ENCODE measurements at places on chromosomes 6 and 20.

DNA sequence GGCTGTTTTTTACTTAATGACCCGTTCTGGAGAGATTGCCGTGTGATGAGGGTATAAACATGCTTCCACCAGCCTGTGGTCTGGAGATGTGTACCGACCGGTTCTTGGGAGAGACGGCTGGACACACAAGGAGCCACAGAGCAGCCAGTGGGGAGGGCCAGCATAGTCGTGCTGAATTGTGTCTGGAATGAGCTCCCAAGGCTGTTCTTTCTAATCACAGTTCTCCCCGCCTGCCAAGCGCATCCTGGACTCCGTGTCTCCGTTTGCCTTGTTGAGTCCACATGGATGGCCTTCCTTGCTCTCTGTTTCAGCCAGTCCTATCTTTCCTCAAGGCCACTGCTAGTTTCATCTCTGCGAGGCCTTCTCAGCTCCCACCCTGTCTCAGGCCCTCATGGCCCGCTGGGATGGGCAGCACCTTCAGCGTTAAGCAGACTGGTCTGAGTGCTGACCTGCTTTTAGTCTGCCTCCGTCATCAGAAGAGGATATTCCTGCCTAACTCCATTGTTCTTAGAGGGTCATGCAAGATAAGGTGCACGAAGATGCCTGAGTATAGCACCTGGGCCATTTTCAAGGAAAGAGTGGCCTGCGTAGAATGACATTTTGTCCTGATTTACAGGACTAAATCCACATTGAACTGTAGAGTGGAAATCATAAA is 20.6 kb downstream of the MANBAL start:
- DNase-seq: no peak

DNA sequence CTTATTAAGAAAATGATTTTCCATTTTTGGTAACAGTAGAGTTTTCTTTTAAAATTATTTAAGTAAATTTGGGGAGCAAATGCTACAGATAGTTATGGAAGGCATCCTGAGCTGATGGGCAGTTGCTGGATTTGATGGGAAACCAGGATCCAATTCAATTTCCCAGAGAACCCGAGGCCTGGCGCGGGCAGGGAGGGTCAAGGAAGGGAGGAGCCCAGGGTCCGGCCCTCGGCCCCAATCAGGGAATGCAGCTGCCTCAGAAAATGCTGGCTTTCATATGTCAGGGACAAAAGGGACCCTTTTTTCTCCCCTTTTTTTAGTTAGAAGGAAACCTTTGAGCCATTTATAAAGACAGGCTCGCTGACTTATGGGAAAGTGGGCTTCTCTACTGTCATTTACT is 42.1 kb downstream of the CTCFL start:
- no peak for DNase-seq

- peak; percentile 38 for DNase-seq
These were observed 6.1 kb downstream of the C20orf173 start for GRCh38 chr20:35523298-35523888.

DNA sequence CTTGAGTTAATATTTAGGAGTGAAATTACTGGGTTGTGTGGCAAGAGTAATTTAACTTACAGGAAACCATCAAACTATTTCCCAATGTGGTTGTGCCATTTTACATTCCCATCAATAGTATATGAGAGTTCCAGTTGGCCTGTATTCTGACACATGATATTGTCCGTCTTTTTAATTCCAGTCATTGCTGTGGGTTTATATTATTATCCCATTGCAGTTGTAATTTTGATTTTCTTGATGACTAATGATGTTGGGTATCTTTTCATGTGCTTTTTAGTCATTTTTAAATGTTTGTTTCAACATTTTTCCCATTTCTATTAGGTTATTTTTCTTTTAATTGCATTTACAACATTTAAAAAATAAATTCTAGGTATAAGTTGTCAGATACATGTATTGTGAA is 614.0 kb downstream of the UTRN start:
- no peak for DNase-seq

- DNase-seq: no peak
These were observed 164.2 kb downstream of the DTNBP1 start for GRCh38 chr6:15498640-15499039.

DNA sequence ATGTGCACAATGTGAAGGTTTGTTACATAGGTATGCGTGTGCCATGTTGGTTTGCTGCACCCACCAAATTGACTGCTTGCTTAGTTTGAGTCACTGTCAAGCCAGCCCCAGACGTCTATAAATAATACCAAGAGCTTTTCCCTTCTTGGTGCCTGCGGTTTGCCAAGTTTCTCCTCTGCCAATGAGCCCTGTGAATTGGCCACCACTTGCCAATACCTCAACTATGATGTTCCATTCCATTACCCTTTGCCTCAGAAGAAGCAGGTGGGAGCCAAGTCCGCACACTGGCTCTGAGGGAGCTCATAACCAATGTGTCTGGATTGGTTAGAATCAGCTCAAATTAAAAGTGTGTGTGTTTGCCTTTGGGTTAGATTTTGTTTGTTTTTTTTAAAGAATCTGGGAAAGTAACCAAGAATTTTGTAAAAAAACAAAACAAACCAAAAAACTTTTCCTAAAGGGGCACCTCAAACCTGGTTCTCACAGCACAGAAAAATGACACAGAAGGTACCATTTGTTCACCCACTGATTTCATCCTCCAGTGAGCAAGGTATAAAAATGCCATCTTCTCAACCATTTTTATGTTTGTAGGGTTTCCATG is 244.7 kb upstream of the PRND start:
- DNase-seq: no peak

DNA sequence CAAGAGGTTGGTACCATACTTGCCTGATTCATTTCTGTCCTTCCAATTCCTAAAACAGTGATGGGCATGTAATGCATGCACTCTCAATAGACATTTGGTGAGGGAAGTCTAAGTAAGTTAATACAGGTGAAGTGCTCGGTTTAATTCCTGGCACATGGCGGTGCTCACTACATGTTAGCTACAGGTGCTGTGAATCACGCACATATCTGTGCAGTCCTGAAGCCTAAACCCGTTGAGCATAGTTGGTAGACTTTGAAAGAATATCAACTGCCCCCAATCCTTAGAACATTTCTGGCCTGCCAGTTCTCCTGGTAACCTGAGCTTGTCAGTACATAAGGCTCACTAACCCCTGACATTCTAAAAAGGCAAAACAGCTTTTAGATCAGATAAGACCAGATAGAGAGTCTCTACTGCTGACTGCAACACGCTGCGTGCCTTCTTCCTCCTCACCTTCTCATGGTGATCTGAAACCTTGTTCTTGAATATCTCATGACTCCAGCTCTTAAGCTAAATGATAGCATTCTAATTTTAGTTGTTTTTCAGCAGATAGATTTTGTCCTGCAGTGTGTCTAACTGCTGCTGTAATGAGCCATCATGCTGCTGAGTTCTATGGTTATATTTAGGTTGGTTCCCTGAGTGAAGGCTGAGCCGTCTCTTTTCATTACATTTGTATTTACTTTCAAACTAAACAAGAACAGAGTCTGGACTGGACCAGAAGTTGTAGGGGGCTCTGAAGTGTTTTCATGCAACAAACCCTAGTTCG is 328.5 kb upstream of the QKI start:
- no peak for DNase-seq

GRCh38 chr6:122494665-122495272 is 23.2 kb upstream of the SERINC1 start:
- DNase-seq: no peak

DNA sequence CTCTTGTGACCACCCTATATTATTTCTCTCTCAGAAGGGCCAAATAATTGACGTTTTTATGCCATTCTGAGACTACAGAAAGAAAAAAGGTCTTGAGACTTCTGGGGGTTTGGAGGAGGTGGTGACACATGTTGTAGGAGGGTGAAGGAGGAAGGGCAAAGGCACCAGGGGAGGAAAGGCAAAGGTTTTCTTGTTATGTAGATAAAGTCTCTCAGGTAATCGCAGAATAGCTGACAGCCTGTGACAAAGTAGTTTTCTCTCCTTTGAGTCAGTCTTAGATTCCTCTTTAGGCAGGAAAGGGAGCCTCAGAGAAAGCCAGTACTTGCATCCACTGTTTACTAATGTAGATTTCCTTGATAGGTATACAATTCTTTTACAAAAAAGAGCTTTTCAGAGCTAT is 23.6 kb downstream of the OR2B2 start:
- DNase-seq: no peak

DNA sequence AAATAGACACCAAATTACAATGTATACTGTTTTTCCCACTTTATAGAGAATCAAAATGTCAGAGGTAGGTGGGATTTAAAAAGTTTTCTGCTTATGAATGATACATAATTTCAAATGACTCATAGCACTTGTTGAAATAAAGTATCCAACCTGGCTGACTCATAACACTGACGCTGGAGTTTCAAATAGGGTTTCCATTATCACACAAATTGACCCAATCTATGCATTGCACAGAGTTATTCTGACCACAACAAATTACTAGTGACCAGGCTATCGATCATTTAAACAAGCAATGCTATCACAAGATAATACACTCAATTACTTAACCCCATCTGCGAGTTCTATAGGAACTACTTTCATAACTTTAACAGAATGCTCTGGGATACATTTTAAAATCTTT is 31.9 kb upstream of the PRELID3B start:
- no peak for DNase-seq

DNA sequence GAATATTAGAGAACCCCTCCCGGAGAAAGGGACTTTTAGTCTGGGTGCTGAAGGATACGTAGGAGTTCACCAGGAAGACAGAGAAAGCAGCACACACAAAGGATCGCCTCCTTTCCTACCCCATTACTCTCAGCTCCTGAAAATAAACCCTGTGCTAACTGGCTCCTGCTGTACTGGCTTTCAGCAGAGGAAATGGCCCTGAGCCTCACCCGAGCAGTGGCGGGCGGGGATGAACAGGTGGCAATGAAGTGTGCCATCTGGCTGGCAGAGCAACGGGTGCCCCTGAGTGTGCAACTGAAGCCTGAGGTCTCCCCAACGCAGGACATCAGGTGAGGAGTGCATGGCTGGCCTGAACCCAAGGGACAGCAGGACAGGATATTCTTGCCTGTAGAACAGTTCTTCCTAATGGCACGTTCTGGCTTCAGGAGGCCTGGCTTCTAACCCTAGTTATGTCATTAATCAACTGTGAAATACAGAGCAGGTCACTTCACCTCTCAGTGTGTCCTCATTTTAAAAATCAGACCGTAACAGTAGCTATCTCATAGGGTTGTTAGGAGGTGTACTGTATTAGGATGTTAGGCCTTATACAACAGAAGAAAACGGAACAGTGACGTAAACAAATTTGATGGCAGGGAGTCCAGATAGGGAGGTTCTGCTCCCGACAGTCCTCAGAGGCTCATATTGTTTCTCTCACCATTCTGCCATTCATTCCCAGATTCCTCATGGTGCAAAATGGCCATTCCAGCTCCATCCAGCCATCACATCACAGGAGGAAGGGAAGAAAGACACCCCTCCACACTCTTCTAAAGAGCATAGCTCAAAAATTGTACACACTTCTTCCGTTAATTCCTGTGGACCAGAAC is 1.8 kb downstream of the RBCK1 start:
- DNase-seq: no peak

DNA sequence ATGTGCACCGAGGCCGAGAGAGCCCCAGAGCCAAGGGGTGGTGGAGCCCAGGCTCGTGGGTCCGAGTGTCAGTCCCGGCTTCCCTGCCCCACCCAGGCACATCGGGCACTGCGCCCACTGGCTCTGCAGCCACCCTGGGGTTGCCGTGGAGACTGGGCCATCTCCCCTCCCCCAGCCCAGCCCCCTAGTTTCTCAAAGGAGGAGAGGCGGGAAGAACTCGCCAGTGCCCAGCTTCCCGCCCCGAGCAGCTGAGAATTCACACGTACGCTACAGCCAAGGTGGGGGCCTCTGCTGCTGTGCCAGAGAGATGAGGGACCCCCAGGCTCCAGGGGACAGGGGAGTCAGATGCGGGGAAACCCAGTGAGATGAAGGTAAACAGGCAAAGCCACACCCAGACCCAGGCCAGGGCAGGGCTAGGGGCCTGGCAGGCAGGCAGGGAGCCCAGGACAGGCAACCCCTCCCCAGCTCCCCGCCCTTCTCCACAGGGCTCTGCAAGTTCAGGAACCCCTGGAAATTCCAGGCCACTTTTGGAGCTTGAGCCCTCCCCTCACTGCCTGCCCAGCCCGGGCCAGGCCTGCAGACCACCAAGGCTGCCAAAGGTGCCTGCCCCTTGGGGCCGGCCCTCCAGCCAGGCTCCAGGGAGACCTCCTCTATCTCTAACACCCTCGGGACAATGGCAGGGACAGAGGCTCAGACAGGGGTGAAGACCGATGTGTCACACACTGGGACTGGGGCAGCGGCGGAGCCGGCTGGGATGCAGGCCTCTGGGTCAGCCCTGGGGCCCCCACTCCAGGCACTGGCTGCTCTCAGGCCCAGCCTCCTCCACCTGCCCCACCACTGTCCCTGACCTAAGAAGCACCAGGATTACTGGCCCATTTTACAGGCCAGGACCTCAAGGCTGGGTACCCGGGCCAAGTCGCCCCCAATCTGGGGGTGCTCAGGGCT is 6.0 kb downstream of the LAMA5 start:
- DNase-seq: no peak

DNA sequence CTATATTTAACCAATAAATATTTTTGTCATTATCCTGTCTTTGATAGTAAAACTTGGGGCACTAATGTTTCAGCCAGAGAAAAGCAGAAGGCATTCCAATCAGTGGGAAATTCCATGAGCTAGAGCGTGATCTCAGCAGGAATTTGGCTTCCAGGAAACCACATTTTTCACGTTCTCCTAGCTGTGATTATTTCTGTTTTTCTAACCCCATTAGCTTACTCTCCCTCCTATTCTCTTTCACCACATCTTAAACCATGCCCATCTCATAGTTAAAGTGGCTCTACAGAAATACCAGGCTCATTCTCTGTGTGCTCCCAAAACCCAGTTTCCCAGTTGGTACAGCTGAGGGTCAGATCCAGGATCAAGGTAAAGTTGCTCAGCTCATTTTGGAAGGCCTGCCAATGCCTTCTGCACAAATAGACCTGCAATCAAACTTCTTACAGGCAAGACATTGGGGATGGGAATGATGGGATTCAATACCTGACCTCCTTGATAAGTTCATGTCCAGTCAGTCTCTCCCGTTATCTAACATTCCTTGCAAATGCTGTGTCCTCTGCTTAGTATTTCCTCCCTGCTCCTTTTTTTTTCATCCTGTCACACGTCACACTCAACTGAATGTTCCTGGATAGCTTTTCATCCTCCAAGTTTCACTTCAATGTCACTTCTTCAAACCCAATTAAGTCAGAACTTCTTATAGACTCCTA is 33.1 kb upstream of the TMEM30A start:
- no peak for DNase-seq

DNA sequence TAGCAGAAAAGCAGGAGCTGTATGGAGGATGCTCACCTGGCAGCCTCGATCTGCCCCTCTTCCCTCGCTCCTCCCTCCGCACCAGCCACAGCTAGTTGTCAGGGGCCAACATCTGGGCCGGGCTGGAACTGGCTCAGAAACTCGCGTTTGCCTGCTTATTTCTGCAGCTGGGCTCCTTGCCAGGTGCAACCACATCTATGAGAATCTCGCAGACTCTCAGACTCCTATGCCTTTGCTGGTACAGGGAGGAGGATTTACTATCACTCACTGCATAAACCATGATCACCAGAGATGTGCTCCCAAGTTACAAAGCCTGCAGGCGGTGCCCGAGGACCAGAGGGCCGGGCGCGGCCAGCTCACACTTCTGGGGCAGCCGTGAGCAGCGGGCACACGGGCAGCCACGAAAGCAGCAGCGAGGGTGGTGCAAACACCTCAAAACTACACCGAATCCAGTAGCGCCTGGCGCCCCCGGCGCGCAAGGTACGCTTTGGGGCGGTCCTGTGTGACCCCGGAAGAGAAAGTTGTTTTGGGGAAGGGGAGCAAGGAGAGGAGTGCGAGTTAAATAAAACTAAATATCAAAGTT is 577 bp upstream of the LRRC1 start:
- peak; percentile 77 for DNase-seq
